Thoracic aorta endothelial cell (primary cell): ENCODE measurements at places on chromosomes 16 and 17. TPM values are rescaled to one million over a fixed set of nuclear protein-coding genes. Genes with fewer than 3 reads are reported as not detected.

Gene CCL4L2
- total RNA-seq = not detected in 2 replicates

Gene PHF12
- total RNA-seq = 24.8 and 29.4 TPM in 2 replicates

Gene CDR2L
- 23.1 and 27.4 TPM in 2 replicates for total RNA-seq

Gene NAGLU
- total RNA-seq = 18.1 and 23.1 TPM in 2 replicates

Gene DHRS7C
- total RNA-seq = not detected in 2 replicates

Gene KRTAP2-1
- not detected in 2 replicates for total RNA-seq

Gene ARMC7
- 4.5 TPM in 2 replicates for total RNA-seq

Gene IQCK
- 12.8 and 17.2 TPM in 2 replicates for total RNA-seq

Gene BORCS6
- total RNA-seq = 6.1 and 7.7 TPM in 2 replicates

Gene RUNDC3A
- not detected in 2 replicates for total RNA-seq
